ENCODE measurements at places on chromosomes 1 and 21.

DNA sequence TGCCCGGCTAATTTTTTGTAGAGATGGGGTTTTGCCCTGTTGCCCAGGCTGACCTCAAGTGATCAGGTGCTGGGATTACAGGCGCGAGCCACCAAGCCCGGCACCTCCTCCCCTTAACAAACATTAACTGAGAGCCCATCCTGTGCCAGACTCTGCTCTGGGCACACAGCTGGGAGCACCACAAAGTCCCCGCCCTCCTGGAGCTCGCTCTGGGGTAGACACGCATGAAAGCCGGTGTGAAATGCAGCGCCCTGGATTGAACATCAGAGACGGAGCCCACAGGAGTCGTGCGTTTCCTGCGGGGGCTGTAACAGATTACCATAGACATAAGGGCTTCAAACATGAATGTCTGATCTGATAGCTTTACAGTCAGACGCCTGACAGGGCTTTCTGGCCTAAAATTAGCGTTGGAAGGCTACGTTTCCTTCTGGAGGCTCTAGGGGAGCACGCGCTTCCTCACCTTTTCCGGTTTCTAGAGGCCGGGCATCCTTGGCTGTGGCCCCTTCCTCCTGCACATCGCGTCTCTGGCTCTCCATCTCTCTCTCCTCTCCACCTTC lies 14.3 kb downstream of the SLC27A3 start:
- DNase-seq = no peak

- no peak for DNase-seq
These were observed 36.8 kb downstream of the CDC7 start for GRCh38 chr1:91537281-91537986.

GRCh38 chr1:33089457-33089856 lies 8.5 kb downstream of the AZIN2 start:
- no peak for DNase-seq

- no peak for DNase-seq
These were observed 344.2 kb downstream of the OLFM3 start for GRCh38 chr1:101652484-101652883.

- no peak for DNase-seq
These were observed 133.5 kb upstream of the DPYD start for GRCh38 chr1:98054367-98054701.

DNA sequence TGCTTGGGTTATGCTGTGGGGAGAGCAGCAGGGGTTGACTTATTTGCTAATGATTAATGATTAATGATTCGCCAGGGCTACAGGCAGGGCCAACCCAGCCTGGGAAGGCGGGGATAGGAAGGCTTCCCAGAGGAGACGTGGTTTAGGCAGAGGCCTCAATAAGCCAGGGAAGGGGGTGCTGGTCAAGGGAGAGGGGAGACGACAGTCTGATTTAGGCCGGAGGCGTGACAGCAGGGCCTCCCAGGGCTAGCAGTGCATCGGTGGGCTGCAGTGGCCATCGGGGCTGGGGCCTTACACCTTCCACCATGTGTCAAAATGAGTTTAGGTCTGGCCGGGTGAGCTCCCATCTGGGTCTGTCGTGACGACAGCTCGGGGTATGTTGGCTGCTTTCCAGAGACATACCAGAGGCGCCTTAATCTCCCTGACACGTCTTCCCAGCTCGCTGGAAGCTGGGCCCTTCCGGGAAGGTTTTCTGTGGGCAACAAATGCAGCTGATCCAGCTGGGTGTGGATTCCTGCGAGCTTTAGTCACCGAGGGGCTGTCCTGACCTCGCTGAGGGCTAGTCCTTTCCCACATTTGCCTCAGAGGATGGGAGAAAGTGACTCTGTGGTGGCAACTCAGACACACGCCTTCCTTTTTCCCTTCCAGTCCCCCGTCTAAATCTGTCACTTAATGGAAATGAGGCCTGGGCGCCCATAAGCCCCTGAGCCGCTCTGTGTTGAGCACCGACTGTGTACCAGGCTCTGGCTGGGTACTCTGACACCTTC lies 3.7 kb upstream of the SLC1A7 start:
- no peak for DNase-seq

GRCh38 chr1:233065685-233066084 lies 115.3 kb downstream of the NTPCR start:
- DNase-seq = no peak

- DNase-seq = no peak
These were observed 149.2 kb downstream of the ACTL8 start for GRCh38 chr1:17904290-17904689.

Measured in NCI-H526 treated with DMSO at 0.1 percent for 48 hours (cell line).